ENCODE measurements at places on chromosomes 11 and 22. TPM values are rescaled to one million over a fixed set of nuclear protein-coding genes. Genes with fewer than 3 reads are reported as not detected.

- H3K27ac ChIP-seq = no peak overlapping the region
- H3K36me3 ChIP-seq = peaks cover 4% of the 10 kb centered on the region
- DNase-seq = no peak
- no peak overlapping the region for H3K4me3 ChIP-seq
- no peaks in the 10 kb centered on the region for H3K4me1 ChIP-seq
Observed at GRCh38 chr11:75849894-75850293, 34.9 kb downstream of the UVRAG start.

DNA sequence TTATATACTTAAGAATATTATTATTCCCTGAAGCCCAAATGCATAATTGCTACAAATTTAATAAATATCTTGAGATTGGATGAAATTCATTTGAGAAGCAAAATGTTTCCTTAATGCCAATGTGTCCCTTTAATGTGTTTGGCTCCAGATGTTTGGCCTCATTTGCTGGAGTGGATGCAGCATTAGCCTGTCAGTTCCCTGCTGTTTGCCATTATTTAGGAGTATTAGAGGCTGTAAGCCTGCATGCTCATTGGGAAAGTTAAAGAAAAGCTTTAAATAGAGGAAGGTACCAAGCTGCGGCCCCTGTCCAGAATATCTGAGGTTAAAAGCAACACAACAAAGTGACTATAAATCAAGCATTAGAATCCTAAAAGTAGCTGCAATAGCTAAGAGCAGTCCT lies 54.8 kb upstream of the PITPNB start:
- no peak overlapping the region for H3K27ac ChIP-seq
- DNase-seq = no peak

GRCh38 chr22:27839057-27839660 lies 37.6 kb upstream of the MN1 start:
- no peak overlapping the region for H3K27ac ChIP-seq
- H3K4me3 ChIP-seq = no peak overlapping the region
- no peaks in the 10 kb centered on the region for H3K27me3 ChIP-seq
- DNase-seq = no peak
- H3K4me1 ChIP-seq = no peaks in the 10 kb centered on the region

- peaks cover 3% of the 10 kb centered on the region for H3K4me1 ChIP-seq
- H3K27me3 ChIP-seq = peaks cover 15% of the 10 kb centered on the region
- no peak overlapping the region for H3K4me3 ChIP-seq
- no peak overlapping the region for H3K27ac ChIP-seq
Observed at GRCh38 chr11:46890665-46891064, 27.7 kb downstream of the LRP4 start.

DNA sequence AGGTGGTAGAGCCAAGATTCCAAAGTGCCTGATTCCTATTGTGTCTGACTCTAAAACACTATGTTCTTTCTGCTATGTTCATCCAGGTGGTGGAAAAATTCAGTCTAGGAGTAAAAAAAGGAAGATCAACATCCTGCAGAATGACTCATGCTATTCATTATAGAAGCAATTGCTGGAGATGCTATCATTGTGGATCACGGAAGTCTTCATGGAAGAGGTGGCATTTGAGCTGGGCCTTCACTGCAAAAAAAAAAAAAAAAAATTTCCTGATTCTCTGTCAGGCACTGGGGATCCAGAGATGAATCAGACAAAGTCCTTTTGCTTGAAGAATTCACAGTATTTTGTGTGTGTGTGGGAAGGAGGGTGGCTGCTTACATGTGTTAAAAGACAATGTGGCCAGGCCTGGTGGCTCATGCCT lies 1.4 kb upstream of the UVRAG start:
- peaks cover 2% of the 10 kb centered on the region for H3K36me3 ChIP-seq
- peaks cover 10% of the 10 kb centered on the region for H3K4me1 ChIP-seq
- H3K27ac ChIP-seq = no peak overlapping the region

- H3K27ac ChIP-seq = no peak overlapping the region
- peaks cover 52% of the 10 kb centered on the region for H3K27me3 ChIP-seq
- no peaks in the 10 kb centered on the region for H3K4me1 ChIP-seq
- DNase-seq = no peak
- H3K36me3 ChIP-seq = no peaks in the 10 kb centered on the region
Observed at GRCh38 chr22:28348613-28349609, 330.7 kb downstream of the TTC28 start.

- DNase-seq = no peak
- no peaks in the 10 kb centered on the region for H3K36me3 ChIP-seq
- H3K27ac ChIP-seq = no peak overlapping the region
- no peak overlapping the region for H3K4me3 ChIP-seq
- H3K4me1 ChIP-seq = no peaks in the 10 kb centered on the region
- H3K27me3 ChIP-seq = no peaks in the 10 kb centered on the region
Observed at GRCh38 chr22:49086606-49087157, 741.0 kb downstream of the BRD1 start.

DNA sequence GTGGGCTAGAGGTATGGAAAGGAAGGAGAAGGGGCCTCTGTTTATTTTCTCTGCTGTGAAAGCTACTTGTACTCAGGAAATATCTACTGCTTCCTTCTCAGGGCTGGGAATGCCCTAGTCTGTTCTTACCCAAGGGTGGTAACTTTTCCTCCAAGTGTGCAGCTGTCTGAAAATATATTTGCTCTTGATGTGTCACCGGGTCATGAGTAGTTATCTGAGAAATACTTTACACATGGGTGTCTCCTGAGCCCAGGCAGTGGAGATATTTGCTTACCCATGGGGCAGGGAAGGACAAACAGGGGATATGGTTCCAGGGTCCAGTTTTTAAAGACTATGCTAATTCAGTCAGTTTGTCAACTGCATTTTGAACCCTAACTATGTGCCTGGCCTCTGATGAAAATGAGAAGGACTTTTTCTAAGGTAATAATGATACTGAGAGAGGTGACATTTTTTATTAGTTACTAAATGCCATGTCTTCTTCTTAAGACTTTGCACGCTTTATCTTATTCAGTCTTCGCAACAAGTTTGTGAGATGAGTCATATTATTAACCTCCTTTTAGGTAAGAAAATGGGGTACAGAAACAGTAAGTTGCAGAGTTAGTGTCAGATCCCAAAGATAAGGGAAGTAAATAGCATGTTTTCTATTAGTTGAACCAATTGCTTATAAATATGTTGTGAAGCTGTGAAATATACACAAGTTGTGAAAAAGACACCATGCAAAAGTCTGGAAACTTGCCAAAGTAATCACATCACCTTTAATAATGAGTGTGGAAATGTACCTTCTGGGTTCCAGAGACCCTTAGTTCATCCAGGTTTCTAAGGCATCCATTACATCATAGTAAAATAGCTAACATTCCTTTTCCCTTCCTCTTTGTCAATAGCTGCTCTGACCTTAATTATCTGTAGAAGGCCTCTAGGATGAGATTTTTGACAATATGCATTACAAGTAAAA lies 22.9 kb downstream of the SYTL2 start:
- H3K27ac ChIP-seq = no peak overlapping the region
- no peak overlapping the region for H3K4me3 ChIP-seq
- H3K36me3 ChIP-seq = peaks cover 19% of the 10 kb centered on the region
- no peak for DNase-seq
- H3K27me3 ChIP-seq = no peaks in the 10 kb centered on the region
- H3K4me1 ChIP-seq = peaks cover 40% of the 10 kb centered on the region

DNA sequence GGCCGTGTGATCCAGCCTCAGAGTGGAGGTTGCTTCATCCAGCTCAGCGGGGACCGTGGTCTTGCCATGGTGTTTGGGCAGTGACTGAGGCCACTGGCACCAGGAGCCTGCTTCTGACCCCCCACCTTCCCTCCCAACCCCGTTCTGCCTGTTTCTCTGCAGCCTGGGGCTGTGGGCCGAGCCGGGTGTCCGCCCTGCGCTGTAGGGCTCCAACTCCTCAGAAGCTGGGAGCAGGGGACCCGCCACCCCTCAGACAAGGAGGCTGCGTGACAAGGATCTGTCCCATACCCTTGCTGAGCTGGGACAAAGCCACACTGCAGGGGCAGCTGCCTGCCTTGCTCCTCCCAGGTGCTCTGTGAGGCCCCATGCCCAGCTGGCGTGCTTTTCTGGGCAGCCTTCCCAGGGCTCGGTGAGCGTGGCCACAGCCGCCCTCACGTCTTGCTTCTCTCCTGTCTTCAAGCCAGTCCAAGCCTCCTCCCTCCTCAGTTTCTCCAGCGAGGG lies 11.7 kb upstream of the ARFGAP3 start:
- H3K4me1 ChIP-seq = peaks cover 2% of the 10 kb centered on the region
- no peak for DNase-seq

Gene FAM180B
- total RNA-seq = not detected

DNA sequence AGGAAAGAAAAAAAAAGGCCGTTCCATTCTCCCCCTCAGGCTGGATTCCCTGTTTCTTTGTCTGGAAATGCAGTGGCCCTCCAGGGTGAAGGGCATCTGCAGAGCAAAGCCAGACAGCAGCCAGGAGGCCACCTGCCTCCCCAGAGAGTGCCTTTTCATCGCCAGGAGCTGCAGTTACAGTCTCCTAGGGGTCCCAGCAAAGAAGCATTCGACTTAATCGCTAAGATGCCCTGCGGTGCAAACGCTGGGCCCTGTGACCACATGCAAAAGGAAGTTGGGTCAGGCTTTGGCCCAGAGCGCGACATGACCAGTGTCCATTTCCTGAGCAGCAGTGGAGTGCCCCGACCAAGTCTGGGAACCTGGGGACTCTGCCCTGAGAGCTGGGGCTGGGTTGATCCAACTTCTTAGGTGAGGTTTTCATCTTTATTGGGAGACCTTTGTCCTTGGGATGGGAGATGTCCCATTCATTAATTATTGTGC lies 304.6 kb downstream of the OPCML start:
- no peak for DNase-seq
- H3K27ac ChIP-seq = no peak overlapping the region
- H3K4me3 ChIP-seq = no peak overlapping the region
- no peaks in the 10 kb centered on the region for H3K4me1 ChIP-seq

Gene OR52J3
- not detected for total RNA-seq

GRCh38 chr11:13939961-13940906 lies 22.3 kb upstream of the SPON1 start:
- DNase-seq = peak; percentile 82
- H3K36me3 ChIP-seq = peaks cover 9% of the 10 kb centered on the region
- peaks cover 4% of the 10 kb centered on the region for H3K27me3 ChIP-seq
- H3K4me3 ChIP-seq = peak overlapping the region; percentile 4
- peaks cover 36% of the 10 kb centered on the region for H3K4me1 ChIP-seq

Gene WNT11
- total RNA-seq = 0.96 TPM

Gene CECR2
- 0.02 TPM for total RNA-seq

- H3K27me3 ChIP-seq = peaks cover 4% of the 10 kb centered on the region
- H3K36me3 ChIP-seq = no peaks in the 10 kb centered on the region
- H3K27ac ChIP-seq = no peak overlapping the region
- no peak for DNase-seq
- H3K4me1 ChIP-seq = no peaks in the 10 kb centered on the region
- no peak overlapping the region for H3K4me3 ChIP-seq
Observed at GRCh38 chr22:44291265-44291664, 21.5 kb downstream of the SHISAL1 start.

- no peaks in the 10 kb centered on the region for H3K36me3 ChIP-seq
- no peak overlapping the region for H3K4me3 ChIP-seq
- DNase-seq = no peak
- peaks cover 10% of the 10 kb centered on the region for H3K27me3 ChIP-seq
Observed at GRCh38 chr11:70087446-70088167, 9.5 kb downstream of the ANO1 start.

DNA sequence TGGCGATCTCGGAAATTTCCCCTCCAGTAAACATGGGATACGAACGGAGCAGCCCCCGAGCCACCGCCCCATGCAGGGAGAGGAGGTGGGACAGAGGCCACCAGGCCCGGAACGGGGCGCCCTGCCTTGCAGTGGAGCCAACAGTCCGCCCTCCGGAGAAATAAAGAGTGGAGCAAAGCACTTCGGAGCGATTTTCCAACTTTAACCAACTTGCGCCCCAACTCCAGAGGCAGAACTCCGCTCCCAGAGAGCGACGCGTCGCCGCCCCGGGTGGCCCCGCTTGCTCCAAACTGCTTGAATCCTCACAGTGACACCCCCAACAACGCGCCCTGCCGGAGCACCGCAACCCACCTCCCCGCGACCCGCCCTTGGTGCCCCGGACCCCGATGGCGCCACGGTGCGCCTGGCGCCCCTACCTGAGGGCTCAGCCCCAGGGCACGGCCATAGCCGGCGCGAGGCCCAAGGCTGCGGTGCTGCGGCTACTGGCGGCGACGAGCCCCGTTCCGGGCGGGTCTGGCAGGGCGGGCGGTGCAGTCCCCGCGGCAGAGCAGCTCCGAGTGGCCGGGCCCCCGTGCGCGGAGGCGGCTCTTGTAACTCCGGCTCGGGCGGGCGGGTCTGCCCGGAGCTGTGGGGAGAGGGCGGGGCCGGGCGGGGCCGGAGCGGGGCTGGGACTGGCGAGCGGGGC lies at the start of gene AHNAK:
TSS of gene AHNAK (minus strand) at position 563 of the 685 bp plus-strand sequence. CDS start 10,708 bp downstream, outside the sequence.
- peaks cover 54% of the 10 kb centered on the region for H3K4me1 ChIP-seq
- H3K27me3 ChIP-seq = peaks cover 26% of the 10 kb centered on the region
- peak within 1 kb of the TSS; percentile 90 for H3K27ac ChIP-seq
- H3K4me3 ChIP-seq = peak within 1 kb of the TSS; percentile 98

Gene MMP27
- not detected for total RNA-seq

Gene ADM
- 3.7 TPM for total RNA-seq

Gene NXPE2
- not detected for total RNA-seq

GRCh38 chr11:4882543-4882942 lies 843 bp downstream of the OR51T1 start:
- H3K4me3 ChIP-seq = no peak overlapping the region
- H3K36me3 ChIP-seq = no peaks in the 10 kb centered on the region
- H3K27me3 ChIP-seq = no peaks in the 10 kb centered on the region
- no peak for DNase-seq
- no peak overlapping the region for H3K27ac ChIP-seq

- H3K4me3 ChIP-seq = no peak overlapping the region
- no peaks in the 10 kb centered on the region for H3K4me1 ChIP-seq
- DNase-seq = no peak
- no peak overlapping the region for H3K27ac ChIP-seq
- no peaks in the 10 kb centered on the region for H3K36me3 ChIP-seq
Observed at GRCh38 chr11:17471501-17471900, 5.1 kb downstream of the ABCC8 start.

DNA sequence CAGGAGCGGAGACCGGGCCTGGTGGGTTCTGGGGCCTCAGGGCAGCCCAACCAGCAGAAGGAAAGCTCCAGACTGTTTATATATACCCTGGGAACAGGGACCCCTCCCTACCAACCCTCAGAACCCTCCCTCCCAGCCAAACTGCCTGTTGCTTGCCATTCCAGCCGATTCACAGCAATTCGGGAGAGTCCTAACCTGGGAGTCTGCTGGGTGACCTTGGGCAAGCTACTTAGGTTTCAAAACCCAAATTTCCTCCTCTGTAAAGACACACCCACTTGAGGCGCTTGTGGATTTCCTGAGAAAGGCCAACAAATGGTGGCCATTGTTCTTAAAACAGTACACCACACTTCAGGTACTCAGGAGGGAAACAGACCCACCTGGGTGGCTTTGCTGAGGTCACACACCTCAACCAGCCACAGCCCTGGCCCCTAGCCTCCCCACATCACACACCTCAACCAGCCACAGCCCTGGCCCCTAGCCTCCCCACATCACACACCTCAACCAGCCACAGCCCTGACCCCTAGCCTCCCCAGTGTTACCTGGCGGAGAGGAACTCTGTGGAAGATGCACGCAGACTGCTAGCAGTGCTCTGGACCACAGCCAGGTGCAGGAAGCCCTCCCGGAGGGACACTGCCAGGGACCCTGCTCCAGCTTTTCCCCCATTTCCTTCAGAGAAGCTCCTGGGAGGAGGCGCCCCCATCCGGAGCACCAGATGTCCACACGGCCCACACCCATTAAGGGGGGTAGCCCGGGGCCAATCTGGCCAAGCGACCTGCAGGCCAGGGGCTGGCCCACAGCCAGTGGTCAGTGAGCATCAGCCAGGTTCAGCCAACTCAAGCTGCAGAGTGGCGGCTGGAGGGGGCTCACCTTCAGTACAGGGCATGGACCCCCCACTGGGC lies 6.2 kb downstream of the SHISA8 start:
- H3K4me3 ChIP-seq = peak overlapping the region; percentile 32
- peaks cover 27% of the 10 kb centered on the region for H3K4me1 ChIP-seq
- peaks cover 38% of the 10 kb centered on the region for H3K27me3 ChIP-seq
- H3K36me3 ChIP-seq = peaks cover 3% of the 10 kb centered on the region
- peak overlapping the region; percentile 63 for H3K27ac ChIP-seq
- DNase-seq = peak; percentile 73
